Smooth muscle cell of the umbilical artery (primary cell): ENCODE measurements at places on chromosomes 5 and 9. TPM values are rescaled to one million over a fixed set of nuclear protein-coding genes. Genes with fewer than 3 reads are reported as not detected.

ANKH gene
- total RNA-seq: 26.1 and 33.0 TPM in 2 replicates

IFNB1 gene
- 0.30 TPM in 1 of 2 replicates, not detected in the other for total RNA-seq

RAB24 gene
- 17.9 and 25.5 TPM in 2 replicates for total RNA-seq

LRRC19 gene
- not detected in 2 replicates for total RNA-seq

TLX3 gene
- not detected in 2 replicates for total RNA-seq

LHX3 gene
- total RNA-seq: not detected in 2 replicates

C9orf72 gene
- 5.3 and 9.2 TPM in 2 replicates for total RNA-seq

RASEF gene
- total RNA-seq: 0.28 and 0.59 TPM in 2 replicates

SLC24A2 gene
- not detected in 2 replicates for total RNA-seq

S1PR3 gene
- total RNA-seq: 11.9 and 12.5 TPM in 2 replicates

ANKRA2 gene
- 17.2 and 23.8 TPM in 2 replicates for total RNA-seq
